T47D (cell line): ENCODE measurements at places on chromosomes 12 and 14.
A peak's percentile ranks its signal among the peaks of the same experiment; 100 is the strongest.

DNA sequence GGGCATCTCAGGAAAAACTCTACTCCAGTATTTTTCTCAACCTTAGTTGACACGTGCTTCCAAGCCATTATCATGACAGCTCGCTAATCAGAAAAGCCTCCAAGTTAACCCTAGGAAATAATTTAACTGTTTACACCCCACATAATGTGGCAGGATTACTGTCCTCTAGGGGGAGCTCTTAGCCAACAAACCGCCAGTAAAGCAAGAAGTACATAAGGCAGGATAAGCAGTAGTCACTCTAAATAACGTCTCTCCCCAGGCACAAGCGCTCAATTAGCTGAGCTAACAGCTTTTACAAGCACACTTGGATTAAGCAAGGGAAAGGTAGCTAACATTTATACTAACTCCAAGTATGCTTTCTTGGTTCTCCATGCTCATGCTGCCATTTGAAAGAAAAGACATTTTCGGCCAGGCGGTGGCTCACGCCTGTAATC is 22.8 kb downstream of the APOBEC1 start:
- peak; percentile 30 for DNase-seq

DNA sequence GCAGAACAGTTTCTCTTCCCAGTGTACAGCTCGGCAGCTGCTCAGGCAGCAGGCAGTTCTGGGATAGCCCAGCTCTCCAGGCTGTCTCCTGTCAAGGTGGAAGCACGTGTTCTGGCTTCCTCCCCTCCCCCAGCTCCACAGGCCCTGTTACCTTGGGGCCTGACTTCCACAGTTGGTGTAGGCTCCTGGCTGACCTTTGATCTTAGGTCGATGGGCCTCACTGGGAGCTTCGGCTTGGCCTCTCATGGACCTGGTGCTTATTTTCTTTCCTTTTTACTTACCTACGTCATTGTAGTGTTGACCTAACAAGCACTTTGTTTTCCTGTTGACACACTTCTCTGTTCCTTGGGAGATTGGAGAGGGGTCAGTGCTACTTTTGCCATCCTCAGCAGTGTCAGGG is 17.0 kb downstream of the DLST start:
- DNase-seq, result no peak

- DNase-seq, result no peak
These were observed 40.9 kb upstream of the SMUG1 start for GRCh38 chr12:54229624-54230212.

DNA sequence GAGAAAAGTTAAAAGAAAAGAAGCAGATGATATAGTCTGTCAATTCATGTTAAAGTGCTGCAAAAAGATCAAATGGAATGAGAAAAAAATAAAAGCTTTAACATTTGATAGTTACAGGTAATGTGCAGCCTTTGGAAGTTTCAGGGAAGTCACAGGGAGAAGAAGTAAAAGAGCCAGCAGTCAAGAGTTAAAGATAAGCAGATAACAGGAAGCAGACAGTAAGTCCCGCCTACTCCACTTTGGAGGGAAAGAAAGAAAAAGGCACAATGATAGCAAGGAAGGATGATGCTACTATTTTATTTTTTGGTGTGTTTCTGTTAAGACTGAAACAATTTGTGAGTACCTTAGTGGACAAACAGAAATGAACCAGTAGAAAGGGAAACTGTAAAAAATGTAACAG is 111.1 kb upstream of the KRR1 start:
- no peak for DNase-seq

GRCh38 chr12:68614769-68615168 is 4.1 kb downstream of the RAP1B start:
- no peak for DNase-seq

DNA sequence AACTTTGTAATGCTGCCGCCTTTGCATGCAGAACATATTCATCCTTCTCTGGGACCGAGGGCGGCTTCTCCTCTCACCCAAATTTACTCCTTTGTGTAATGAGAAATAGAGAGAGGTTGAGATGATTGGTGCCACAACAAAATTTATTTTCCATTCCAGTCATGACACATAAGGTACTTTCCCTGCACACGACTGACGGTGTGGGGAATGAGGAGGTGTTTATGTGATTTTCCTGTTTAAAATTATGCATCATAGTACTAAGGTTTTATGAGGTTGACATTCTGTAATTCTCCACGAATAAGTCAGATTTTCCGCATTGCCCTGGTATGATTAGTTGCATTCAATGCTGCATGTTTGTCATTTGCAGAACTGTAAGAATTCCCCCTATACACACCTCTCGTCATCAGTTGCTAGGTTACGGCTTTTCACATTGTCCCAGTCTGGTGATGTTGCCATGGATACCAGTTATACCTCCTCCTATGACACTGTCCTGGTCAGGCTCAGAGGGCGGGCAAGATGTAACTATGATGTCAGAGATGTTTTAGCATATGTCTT is 23.1 kb downstream of the BICDL1 start:
- DNase-seq, result no peak

DNA sequence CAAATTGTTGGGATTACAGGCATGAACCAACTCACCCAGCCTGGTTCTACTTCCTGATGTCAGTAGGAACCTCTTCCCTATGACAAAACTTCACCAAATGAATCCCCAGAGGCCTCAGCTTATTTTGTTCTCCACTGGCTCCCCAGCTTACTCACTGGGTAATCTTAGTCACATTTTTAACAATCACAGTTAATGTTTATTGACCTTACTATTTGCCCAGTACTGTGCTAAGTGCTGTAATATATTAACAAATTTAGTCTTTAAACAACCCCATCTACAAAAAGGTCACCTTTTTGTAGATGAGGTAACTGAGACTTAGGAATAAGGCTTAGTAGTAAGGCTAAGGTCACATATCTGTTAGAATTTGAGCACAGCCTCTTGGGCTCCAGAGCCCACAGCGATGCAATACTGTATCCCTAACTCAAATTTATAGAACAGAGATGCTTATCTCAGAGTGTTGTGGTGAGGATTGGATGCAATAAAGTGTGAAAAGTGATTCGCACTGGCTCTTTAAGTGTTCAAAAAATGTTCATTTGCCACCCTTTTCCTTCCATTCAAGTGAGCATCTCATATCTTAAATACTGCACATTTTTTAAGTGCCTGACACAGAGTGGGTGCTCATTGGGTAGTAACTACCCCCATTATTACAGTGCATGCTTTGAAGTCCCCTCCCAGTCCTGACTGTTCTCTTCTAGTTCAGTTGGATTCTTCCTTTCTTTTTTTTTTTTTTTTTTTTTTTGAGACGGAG is 146.4 kb upstream of the ARHGAP5 start:
- DNase-seq, result no peak
